Stimulated activated CD4-positive, alpha-beta T cell treated with anti-CD3 and anti-CD28 coated beads, Interleukin-1b, Interleukin-23, amount 100 ng/mL, for 24 hours (primary cell): ENCODE measurements at places on chromosomes 11 and 22.

GRCh38 chr11:2127482-2128129 lies 11.6 kb downstream of the IGF2 start:
- no peak for DNase-seq

DNA sequence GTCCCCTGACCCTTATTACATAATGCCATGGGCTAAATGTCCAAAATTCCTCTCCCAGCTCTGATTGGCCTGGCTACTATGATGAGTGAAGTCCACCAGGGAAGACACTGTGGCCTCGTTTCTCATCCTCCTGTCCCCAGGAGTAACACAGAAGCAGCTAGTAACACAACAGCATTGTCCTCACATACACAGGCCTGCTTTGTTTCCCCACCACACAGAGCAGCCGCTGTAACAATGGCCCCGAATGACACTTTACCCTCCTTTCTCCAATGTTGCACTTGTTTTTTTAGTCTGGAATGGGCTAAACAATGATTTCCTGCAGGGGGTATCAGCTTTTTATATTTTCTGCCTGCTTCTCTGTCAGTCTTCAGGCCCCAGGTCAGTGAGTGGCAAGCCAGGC lies at the start of gene PRR5L:
Gene PRR5L (plus strand): TSS at position 363 of the 400 bp plus-strand sequence. CDS start 104,834 bp downstream, outside the sequence.
- no peak for DNase-seq

DNA sequence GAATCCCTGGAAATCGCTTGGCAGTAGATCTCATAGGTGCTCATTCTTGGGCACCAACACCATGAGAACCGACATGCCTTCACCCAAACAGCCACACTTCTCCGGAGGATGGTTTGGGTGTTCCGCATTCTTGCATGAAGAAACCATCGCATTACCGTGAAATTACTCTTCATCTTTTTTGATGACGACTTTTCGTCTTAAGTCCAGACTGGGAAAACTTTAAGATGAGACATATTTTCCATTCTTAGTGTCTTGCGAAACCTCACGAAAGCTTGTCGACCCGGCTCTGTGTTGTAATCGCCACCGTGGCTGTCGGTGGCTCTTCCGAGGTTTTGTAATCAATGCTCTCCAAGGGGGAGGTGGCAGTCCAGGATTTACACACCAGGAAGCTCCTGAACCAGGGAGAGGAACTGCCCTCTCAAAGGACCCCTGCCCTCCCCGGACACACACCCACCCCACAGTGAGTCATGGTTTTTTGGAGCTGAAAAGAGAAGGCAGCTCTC lies 1.7 kb downstream of the TOM1 start:
- DNase-seq, result no peak

DNA sequence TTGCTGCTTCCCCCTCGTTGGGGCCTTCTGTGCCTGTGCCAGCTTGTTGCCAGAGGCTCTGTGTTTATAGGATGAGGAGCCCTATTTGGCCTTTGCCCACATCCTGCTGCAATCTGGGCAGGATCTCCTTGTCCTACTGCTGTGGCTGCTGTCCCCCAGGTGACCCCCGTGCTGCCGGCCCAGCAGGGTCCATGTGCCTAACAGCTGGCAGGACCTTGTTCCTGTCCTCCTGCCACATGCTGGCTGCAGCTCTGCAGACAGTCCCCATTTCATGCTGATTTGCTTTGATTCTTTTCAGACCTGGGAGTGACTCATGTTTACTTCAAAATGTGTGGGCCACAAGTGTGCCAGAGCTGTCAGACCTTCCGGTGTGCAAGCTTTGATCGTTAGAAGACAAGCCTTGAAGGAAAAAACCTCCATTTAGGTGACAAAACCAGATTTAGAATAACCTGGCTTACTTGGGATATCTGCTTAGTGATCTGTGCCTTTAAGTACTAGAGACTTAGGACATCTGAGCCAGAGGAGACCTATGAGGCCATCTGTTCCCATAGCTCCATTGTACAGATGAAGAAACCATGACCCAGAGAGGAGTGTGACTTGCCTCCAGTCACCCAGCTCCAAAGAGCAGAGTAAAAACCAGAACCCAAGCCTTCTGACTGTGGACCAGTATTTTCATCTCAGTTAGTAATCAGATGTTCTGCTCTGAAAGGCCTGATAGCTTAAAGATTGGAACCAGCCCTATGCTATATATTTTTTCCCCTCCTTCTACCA lies 11.1 kb downstream of the NAV2 start:
- DNase-seq, result no peak

DNA sequence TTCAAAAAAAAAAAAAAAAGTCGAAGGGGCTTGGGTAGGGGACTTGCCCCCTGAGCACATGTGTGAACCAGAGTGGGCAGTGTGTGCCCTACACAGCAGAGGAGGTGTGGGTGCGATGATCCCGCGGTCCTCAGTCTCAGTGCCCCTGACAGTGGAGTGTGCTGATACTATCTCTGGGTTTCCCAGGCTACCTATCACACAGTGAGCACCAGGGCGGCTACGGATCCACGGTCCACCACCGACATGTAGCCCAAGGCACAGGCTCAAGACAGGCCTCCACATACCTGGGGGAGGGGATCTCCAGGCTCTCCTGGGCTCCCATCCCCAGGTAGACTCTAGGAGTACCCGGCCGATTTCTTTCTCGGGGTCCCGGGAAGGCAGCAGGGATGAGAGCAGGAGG lies 9.1 kb downstream of the B3GAT1 start:
- no peak for DNase-seq

DNA sequence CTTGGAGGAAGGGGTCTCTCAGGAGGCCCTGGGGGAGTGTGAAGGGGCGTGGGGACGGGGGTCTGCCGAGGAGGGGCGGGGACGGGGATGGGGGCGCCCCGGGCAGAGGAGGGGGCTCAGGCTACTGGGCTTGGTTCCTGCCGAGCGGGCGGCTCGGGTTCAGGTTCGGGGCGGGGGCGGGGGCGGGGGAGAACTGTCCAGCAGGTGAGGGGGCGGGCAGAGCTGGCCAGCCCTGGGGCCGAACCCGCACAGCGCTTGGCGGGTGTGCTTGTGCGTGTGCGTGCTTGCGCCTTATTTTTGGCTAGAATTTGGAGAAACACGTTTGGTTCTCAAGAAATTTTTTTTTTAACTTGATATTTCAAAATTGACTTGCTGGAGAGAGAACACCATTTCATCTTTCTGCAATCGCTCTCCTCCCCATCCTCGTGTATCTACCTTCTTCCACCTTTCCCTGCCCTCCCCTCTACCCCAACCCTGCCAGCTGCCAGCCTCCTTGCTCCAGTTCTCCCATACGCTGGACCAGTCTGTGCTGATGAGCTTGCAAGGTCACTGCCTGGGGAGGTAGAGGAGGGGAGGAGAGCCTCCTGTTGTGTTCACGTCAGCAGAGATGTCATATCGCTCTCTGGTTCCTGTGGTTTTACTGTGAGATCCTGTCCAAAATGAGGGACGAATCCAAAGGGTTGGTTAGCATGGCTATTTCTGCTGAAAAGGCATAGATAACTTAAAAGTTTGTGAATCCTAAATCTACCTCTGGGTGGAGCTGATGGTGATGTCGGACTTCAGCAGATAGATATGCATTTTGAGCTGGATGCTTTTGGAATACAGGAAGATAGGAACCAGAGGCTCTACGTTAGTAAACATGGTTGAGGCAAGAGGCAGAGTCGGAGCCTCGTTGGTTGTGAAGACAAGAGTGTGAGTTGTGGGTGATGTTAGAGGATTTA lies 668 bp downstream of the MADD start:
- no peak for DNase-seq
